Lung (tissue), 17 donors: ENCODE measurements at places on chromosomes 11 and 22. TPM values are rescaled to one million over a fixed set of nuclear protein-coding genes. Genes with fewer than 3 reads are reported as not detected.

- H3K36me3 ChIP-seq: no peaks in the 10 kb centered on the region
- no peak for DNase-seq
- H3K27ac ChIP-seq: no peak overlapping the region
- H3K27me3 ChIP-seq: no peaks in the 10 kb centered on the region
Observed at GRCh38 chr11:11657218-11657955, 35.6 kb upstream of the GALNT18 start.

DNA sequence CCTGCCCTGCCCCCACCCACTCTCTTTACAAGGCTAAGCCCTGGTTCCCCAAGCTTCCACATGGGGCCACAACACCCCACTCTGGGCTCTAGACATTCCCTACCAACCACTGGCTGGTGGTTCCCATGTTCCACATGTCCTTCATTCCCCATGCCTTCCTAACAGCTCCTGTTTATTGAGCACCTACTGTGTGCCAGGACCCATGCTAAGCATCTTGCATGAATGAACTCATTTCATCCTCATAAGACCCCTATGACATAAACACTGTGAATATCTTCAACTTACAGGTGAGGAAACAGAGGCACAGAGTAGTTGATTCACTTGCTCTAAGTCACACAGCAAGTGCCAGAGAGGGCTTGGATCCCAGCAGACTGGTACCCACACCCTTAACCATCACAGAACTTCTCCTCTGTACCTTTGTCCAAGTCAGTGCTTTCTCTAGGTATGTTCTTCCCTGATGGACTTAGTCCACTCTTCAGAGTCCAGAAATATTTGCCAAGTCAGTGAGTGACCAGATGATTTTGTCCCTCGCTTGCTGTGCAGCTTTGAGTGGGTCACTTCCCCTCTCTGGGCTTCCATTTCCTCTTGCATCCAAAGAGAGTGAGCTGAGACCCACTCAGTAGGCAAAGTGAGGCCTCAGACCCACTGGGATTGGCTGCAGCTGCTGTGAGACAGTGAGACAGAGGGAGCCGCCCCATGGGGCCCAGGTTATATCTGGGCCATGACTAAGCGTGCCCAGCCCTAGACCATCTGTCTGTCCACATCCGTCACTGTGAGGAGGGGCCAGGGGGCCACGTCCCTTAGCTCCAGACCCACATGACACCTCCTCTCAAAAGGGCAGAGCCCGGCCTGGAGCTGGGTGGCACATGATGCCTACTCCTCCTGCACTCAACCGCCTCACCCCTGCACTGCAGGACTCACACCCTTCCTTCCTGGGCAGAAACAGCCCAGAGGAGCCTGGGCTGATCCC is 132.4 kb downstream of the MN1 start:
- H3K27ac ChIP-seq: peak overlapping the region; percentile 71
- peak; percentile 51 for DNase-seq
- peaks cover 17% of the 10 kb centered on the region for H3K4me1 ChIP-seq
- no peaks in the 10 kb centered on the region for H3K36me3 ChIP-seq

GRCh38 chr22:23530766-23531282 is 49.3 kb downstream of the IGLL1 start:
- H3K36me3 ChIP-seq: no peaks in the 10 kb centered on the region
- H3K27ac ChIP-seq: no peak overlapping the region
- no peak overlapping the region for H3K4me3 ChIP-seq
- peaks cover 42% of the 10 kb centered on the region for H3K4me1 ChIP-seq

- no peaks in the 10 kb centered on the region for H3K27me3 ChIP-seq
- H3K36me3 ChIP-seq: peaks cover 60% of the 10 kb centered on the region
- no peaks in the 10 kb centered on the region for H3K4me1 ChIP-seq
Observed at GRCh38 chr22:46347646-46348045, 12.1 kb downstream of the TRMU start.

DNA sequence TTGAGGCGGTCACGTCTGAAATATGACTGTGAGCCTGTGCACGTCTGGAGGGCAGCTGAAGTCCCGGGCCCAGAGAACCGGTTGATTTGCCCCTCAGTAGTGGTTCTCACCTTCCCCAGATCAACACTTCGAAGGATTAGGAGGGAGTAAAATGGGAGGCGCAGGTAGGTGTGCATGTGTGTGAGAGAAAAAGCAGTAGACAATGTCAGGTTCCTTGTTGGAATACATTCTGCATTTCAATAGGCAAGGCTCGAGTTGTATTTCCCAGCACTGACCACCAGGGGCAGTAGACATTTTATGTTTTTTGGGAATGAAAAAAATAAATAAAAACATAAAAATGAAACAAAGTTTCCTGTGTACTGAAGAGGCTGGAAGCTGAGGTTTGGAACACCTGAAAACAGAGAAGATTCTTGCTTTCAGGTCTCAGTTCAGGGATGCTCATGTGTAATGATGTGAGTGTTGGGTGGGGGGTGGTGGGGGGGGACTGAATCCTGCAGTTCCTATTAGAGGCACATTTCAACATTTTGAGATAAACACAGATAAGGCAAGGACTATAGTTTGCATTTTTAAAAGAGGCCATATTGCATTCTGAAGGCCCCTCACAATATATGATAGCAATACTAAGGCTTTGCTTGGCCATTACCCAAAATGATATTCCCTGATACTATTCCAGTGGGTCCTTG is 333.9 kb downstream of the CADM1 start:
- H3K27ac ChIP-seq: no peak overlapping the region
- no peak overlapping the region for H3K4me3 ChIP-seq
- peak; percentile 68 for DNase-seq

FADS1 gene
- polyA plus RNA-seq: 35.1 TPM

OR52A1 gene
- not detected for polyA plus RNA-seq

RASD2 gene
- polyA plus RNA-seq: 0.40 TPM

LRRC4C gene
- 0.47 TPM for polyA plus RNA-seq

MN1 gene
- polyA plus RNA-seq: 2.4 TPM

PNPLA3 gene
- 0.41 TPM for polyA plus RNA-seq
